ENCODE measurements at places on chromosomes 7 and 10. TPM values are rescaled to one million over a fixed set of nuclear protein-coding genes. Genes with fewer than 3 reads are reported as not detected.

Gene ANKRD61
- not detected for polyA plus RNA-seq

GRCh38 chr7:151514461-151515275 is 5.0 kb downstream of the RHEB start:
- no peak overlapping the region for H3K4me3 ChIP-seq
- no peaks in the 10 kb centered on the region for H3K27me3 ChIP-seq
- H3K36me3 ChIP-seq, result no peaks in the 10 kb centered on the region
- peaks cover 85% of the 10 kb centered on the region for H3K4me1 ChIP-seq

GRCh38 chr10:2246747-2247146 is 509.4 kb upstream of the ADARB2 start:
- H3K27me3 ChIP-seq, result peaks cover 5% of the 10 kb centered on the region
- no peak overlapping the region for H3K27ac ChIP-seq
- no peak overlapping the region for H3K4me3 ChIP-seq
- no peak for DNase-seq

- H3K4me3 ChIP-seq, result no peak overlapping the region
- H3K27me3 ChIP-seq, result no peaks in the 10 kb centered on the region
- H3K36me3 ChIP-seq, result no peaks in the 10 kb centered on the region
- H3K27ac ChIP-seq, result no peak overlapping the region
- H3K4me1 ChIP-seq, result no peaks in the 10 kb centered on the region
These were observed 97.4 kb downstream of the TWIST1 start for GRCh38 chr7:19020062-19020461.

DNA sequence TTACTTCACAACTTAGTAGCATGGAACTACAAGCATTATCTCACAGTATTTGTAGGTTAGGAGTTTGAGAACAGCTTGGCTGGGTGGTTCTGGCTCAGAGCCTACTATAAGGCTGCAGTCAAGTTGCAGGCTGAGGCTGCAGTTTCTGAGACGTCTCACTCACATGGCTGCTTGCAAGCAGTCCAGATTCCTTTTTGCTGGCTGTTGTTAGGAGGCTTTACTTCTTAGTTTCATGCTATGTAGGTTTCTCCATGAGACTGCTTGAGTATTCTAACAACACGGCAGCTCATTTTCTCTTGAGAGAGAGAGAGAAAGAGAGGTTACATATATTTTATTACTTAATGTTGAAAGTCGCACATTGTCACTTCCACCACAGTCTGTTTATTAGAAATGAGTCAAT is 1073.9 kb downstream of the NXPH1 start:
- DNase-seq, result no peak
- no peaks in the 10 kb centered on the region for H3K36me3 ChIP-seq
- no peak overlapping the region for H3K27ac ChIP-seq
- H3K4me1 ChIP-seq, result no peaks in the 10 kb centered on the region
- no peak overlapping the region for H3K4me3 ChIP-seq

Measured in stomach (tissue), 19 donors.